ENCODE measurements at places on chromosomes 2 and 18.

DNA sequence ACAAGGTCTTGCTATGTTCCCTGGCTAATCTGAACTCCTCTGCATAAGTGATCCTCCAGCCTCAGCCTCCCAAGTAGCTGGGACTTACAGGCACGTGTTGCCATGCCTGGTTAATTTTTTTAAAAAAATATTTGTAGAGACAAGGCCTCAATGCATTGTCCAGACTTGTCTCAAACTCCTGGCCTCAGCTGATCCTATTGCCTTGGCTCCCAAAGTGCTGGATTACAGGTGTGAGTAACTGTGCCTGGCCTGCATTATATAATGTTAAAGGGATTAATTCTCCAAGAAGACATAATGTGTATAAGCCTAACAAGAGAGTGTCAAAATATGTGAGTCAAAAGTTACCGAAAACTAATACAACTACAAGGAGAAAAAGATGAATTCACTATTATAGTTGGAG, 32.2 kb downstream of the BUB1 start:
- no peak for DNase-seq

DNA sequence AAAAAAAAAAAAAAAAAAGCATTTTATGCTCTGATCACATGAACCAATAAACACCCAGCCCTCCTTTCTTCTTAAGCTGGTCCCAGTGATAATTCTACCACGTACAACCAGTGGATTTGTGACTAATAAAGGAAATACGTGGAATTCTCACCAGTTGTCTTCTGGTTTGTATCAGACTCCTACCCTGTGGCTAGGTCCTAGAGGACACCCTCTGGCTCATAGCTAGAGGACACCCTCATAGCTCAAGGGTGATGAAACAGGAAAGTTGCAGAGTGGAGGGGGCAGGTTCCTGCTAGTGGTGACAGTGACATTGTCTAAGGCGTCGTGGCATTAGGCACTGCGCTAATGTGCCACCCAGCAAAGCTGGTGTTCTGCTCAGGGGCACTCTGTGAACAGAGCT, 167.8 kb downstream of the BCL11A start:
- no peak for DNase-seq

- no peak for DNase-seq
These were observed 32.0 kb upstream of the MAP2 start for GRCh38 chr2:209391776-209392401.

- no peak for DNase-seq
These were observed 171.0 kb downstream of the AFF3 start for GRCh38 chr2:99971326-99971900.

DNA sequence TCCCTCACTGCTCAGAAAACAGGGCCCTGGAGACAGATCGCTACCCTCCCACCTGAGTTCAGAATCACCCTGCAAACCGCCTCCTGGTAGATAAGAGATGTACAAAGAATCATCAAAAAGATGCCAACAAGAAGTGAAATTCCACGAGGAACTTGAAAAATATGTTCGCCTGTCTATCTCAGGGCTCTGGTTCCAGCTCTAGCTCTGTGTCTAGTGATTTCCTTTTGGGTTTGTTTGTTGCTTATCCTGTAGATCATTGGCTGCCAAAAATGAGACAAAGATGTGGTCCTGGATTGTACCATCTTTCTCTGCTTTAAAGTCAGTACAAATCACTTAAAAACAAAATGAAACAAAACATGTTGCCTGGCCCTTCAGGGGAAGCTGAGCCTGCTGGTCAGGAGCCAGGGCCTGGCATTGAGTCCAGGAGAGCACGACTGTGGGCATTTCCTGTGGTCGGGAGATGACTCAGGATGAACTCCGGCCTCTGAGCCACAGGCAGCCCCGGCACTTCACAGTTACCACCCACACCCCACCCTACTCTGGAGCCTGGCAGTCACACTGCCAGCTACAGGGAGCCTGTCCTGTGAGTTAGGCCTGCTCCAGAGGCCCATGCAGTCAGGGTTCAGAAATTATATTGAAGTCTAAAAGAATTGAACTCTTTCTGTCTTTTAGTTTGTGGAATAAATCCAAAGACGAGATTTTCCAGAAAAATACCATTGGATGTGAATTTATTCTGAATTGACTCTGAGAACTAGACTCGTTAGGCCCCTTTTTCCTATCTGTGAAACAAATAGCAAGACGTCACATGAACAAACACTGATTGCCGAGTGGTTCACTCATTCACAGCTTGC, 8.0 kb upstream of the ITGB6 start:
- no peak for DNase-seq

DNA sequence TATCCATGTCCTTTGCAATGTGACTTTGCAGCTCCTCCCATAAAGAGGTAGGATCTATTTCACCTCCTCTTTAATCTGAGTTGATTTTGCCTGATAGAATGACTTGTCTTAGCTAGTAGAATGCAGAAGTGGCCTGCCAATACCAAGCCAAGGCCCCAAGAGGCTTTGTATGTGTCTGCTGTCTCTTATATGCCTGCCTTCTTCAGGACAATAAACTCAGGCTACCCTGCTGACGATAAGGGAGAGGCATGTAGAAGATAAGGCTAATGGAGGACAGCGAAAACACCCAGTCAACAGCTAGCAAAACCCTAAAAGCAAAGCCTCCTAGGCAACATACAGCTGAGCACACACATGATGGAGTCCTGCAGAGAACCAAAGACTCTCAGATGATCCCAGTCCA, 1.8 kb upstream of the ZC3H8 start:
- DNase-seq = no peak

DNA sequence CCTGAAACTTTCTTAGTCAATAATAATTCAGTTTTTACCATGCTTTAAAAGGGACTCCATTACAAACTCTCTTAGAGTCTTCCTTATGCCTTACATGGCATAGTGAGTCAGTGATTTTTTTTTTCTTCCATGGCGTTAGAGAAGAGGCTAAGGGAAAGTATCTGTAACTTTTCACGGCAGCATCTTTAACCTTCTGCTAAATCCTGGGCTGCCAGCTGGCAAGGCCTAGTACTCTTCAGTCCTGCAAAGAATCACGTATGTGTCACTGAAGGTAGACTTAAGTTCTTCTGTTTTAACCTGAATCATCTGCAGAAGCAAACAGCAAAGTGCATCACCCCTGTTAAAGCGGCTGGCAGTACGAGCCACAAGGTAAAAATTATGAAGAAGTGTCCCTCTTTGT, 286.3 kb upstream of the FN1 start:
- no peak for DNase-seq

DNA sequence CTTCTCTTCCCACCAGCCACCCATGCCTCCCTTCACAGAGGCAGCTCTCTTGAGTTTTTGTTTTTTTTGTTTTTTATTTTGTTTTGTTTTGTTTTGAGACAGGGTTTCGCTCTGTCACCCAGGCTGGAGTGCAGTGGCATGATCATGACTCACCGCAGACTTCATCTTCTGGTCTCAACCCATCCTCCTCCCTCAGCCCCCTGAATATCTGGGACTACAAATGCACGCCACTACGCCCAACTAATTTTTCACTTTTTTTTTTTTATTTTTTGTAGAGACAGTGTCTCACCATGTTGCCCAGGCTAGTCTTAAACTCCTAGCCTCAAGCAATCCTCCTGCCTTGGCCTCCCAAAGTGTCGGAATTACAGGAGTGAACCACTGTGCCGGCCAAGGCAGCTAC, 161.4 kb downstream of the TRABD2A start:
- DNase-seq = no peak

DNA sequence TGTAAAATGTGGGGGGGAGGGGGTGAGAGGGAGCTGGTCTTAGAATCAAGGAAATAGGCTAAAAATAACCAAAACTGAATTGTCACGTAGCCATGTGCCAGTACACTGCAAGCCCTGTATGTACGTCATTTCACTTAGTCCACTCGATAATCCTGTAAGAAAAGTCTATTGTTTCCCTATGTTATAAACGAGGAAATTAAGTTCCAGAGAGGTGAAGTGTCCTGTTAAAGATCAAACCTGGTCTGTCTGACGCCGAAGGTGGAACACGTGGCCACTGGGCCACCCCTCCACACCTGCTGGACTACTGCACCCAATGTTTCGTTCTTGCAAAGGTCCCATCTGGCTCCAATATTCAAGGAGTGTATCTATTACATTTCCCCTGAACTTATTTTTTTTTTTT, 29.6 kb downstream of the TFCP2L1 start:
- DNase-seq = no peak

- no peak for DNase-seq
These were observed 200.1 kb upstream of the NRXN1 start for GRCh38 chr2:51232027-51232426.

DNA sequence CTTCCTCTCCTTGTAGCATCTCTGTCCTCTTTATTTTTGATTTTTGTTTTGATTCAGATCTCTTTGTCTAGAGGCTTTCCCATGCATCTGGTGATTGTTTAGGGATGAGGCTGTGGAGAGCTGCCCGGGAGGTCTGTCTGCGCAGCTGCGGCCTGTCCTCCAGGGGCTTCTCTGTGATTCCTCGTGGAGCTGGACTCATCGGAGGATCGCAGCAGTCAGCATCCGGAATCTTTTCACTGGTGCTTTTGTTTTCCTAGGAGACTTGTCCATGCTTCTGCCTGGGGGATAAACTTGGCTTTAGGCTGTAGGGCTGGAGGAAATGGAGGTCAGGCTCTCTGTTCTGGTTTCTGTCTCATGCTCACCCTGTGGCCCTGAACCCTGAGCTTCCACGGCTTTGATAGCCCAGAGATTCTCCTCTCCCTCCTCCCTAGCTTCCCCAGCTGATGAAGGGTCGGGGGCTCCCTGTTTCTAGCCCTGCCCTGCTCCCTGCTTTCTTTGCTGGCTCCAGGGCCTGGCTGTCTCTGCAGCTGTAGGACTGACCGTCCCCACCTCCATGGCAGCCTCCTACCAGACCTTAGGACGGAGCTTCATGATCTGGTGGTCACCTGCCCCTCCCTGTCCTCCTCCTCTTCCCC, 35.5 kb downstream of the ZNF532 start:
- no peak for DNase-seq

DNA sequence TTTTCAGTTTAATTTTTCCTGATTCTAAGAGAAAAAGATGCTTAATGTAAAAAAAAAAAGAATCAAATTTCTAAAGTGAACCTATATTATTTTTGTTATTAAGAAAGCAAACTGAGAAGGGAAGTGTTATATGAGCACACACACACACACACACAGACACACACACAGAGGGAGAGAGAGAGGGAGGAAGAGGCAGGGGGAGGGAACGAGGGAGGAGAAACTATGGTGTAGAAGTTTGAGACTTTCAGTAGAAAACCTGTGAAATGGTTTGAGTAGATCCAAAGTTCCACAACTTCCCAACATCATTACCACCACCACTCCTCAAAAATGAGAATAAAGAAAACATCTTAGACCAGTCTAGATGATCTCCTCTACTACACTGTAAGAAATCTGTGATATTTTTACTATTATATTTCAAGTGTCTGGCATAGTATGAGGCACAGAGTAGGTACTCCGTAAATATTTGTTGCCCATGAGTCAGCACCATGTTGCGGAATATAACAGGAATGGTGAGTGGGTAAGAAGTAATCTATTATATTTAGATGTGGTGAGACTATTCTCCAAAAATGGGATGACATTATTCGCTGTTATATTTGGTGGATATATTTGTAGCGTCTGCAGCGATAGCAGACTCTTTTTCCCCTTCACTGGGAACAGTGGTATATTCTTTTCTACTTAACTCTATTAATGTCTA, 149.4 kb upstream of the DNMT3A start:
- no peak for DNase-seq

DNA sequence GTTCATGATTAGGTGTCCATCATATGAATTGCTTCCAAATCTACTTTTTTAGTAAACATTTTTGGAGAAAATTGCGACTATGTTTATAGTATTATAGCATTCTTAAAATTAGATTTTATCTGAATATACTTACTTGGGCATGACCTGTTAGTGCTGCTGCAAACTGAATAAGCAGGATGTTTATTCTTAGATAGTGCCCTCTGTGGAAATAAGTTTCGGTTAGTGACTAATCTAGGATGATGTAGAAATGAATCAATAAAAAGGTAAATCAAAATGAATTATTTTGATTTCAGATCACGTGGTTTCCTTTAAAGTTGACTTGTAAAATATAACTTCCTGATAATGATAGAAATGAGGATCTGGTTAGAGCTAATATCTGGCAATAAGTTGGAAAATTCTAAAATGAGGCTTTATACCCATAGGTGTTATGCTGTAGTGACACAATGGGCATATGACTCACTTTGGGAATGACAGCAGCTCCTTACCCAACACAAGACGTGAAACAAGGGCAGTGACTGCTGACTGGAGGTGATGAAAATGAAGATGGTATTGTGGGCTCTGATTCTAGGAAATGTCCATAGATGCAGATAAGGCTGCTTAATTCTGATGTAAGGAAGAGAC, 165.8 kb upstream of the TCF4 start:
- DNase-seq = no peak

DNA sequence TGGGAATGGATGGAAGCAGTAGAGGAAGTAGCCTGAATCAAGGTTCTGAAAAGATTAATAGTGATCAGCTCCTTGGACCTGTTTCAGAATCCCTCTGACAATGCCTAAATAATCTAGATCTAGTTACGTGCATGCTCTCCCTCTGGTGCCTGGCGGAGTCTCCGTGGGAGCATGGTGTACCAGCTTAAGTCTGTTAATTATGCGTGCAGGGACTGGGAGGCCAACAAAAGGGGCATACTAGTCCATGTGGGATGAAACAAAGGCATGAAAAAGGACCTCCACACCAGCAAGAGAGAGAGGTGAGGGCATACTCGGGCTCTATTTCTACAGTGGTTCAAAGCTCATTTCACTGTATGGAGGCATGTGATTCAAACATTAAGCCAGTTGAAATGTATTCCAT, 200.3 kb downstream of the DPP4 start:
- DNase-seq = no peak

- no peak for DNase-seq
These were observed 163.8 kb upstream of the STK17B start for GRCh38 chr2:196335221-196335634.

GRCh38 chr2:238168196-238169047, 9.7 kb downstream of the ERFE start:
- no peak for DNase-seq

DNA sequence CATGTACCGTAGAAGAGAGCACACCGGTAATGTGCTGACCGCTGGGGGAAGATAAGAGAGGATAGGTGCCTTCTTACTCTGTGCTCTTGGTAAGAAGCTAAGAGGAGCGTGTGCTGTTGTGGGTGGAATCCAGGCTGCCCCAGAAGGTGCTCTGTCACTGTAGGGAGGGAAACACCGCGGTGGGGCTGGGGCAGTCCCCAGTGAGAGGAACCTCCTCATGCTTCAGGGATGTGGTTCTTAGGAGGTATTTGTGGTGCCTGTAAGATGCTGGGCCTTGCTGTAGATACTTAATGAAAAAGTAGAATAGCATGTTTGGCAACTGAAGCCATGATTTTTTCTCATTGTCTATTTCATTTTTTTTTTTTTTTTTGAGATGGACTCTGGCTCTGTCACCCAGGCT, 1.1 kb downstream of the COLEC11 start:
- DNase-seq = no peak

GRCh38 chr18:23306822-23307221, 146.3 kb upstream of the RIOK3 start:
- no peak for DNase-seq

GRCh38 chr2:120465701-120465988, 119.7 kb downstream of the INHBB start:
- DNase-seq = no peak

Measured in CD4-positive, alpha-beta T cell treated with Interleukin-6 at 100 ng/mL for 8 hours (primary cell).